ENCODE measurements at places on chromosomes 2 and 18.

DNA sequence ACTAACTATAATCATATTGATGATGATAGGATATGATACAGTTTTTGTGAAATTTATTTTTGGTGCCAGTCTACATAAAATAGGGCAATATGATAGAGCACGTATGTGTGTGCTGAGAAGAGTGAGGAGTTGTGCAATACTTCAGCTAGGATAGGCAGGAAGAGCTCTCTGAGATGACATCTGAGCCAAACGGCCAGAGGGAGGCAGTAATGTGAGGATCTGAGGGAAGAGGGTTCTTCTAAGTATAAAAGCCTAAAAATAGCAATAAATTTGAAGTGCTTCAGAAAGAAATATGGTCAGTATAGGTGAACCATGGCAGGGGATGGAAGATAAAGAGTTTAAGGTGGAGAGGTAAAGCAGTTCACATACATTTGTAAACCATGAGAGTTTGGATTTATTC, 102.5 kb downstream of the OLA1 start:
- DNase-seq: no peak

DNA sequence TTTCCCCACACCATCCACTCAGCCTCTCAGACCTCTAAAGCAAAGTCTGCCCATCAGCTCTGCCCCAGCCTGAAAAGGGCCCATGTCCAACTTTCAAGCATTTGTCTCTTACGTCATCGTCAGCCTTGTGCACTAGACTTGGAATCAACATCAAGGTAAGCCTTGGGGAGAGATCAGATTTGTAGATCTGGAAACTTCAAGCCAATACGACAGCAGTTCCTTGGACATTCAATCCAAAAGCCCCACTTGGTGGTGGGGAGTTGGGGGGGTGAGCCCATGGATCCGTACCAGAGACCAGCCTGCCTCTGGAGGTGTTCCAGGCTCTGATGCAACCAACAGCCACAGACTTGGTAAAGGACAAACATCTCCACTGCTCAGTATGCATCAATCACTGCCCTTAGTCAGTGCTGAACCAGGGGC, 206.8 kb upstream of the MEIS1 start:
- no peak for DNase-seq

DNA sequence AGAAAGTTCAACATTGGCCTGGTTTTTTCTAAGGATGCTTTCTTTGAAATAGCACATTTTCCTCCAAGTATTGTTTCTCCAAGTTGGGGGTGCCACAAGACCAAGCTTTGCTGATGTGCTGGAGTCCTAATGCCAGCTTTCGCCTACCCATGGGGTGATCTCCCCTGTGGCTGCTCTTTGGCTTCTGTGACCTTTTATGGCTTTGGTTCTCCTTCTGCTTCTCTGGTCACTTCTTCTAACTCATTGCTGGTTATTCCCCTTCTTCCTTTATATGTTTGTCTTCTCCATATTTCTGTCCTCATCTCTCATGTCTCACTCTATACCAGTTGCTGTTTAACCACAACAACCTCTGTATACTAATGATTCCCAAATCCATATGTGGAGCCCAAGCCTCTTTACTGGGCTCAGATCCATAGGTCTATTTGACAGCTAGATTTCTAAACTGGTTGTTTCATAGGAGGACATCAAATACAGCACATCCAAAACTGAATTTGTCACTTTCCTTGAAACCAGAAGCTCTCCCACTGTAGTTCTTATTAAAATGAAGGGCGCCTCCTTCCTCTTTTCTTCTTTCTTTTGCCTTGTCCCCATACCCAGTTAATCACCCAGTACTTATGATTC, 23.1 kb downstream of the APOB start:
- DNase-seq: no peak

DNA sequence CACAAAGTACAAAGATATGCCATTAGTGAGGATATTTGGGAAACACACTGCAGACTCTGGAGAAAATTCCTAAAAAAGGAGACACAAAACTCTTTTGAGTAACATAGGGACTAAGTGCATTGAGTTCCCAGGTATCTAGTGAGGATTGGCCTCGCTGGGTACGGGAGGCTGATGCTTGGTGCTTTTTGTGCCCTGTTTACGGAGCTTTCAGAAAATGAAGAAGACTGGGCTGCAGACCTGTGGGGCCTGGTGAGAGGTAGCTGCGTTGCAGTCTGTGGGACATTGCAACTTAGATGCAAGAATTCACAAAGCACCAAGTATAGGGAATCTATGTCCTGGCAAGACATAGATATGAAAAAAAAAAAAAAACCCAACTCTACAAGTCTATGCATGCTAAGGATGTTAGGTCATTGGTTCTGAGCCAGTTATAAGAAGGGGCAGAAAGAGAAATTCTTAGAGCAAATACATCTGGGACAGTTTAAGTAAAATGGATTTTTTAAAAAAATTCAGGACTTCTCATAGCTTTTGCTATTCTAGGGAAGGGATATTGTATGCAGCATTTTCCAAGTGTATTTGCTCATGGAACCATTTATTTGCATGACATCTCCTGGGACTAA, 156.0 kb downstream of the SLC4A3 start:
- DNase-seq: no peak

DNA sequence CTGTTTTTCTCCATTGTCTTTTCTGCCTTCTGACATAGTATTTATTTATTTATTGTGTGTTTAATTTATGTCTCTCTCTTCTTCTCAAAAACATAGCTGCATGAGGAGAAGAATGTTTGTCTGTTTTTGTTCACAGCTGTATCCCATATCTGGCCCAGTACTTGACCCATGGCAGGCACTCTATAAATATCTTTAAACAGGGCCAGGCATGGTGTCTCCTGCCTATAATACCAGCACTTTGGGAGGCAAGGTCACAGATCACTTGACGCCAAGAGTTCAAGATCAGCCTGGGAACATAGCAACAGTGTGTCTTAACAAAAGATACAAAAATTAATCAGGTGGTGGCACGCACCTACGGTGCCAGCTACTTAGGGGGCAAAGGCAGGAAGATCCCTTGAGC, 361.3 kb upstream of the KLHL29 start:
- DNase-seq: no peak

DNA sequence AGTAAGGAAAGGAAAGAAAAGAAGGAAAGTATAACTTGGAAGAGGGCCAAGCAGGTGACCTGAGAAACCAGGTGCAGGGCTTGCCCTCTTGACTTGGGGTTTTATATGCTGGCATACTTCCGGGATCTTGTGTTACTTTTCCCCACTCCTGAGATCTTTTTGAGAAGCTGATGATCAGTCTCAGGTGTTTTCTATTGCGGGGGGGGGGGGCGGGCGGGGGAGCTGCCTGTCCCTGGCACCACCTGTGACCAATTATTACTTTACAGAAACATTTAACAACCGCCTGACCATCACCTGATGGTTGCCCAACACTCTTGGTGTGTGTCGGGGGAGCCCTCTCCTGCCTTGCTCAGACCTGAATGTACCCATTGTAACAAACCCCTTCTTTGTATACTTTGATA, 6.9 kb upstream of the CASP10 start:
- peak; percentile 75 for DNase-seq

DNA sequence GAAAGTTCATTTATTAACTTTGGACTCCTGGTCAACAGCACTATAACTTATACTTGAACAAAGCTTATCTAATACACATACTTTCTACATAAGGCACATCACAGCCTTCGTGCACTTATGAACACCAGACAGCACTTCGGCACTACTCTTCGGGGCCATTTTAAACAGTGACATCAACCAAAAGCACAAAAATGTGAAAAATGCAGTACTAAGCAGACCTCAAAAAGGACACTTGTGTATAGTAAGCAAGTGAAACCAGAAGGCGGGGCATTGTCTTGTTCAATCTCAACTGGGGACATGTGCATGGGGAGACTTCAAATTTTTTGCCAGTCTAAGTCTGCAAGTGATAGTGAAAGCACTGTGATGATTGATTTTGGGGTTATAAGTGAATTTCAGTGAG, 163.0 kb downstream of the NCKAP5 start:
- DNase-seq: peak; percentile 79

- no peak for DNase-seq
Observed at GRCh38 chr2:173511357-173511756, 156.7 kb downstream of the CDCA7 start.

Data from MM.1S (cell line).